ENCODE measurements at places on chromosomes 4 and X.
A peak's percentile ranks its signal among the peaks of the same experiment; 100 is the strongest.

GRCh38 chr4:145679520-145679919, 426 bp upstream of the C4orf51 start:
- H3K27me3 ChIP-seq = no peaks in the 10 kb centered on the region
- DNase-seq = no peak
- H3K4me3 ChIP-seq = no peak overlapping the region
- H3K36me3 ChIP-seq = peaks cover 4% of the 10 kb centered on the region
- H3K27ac ChIP-seq = peak overlapping the region; percentile 76
- peaks cover 15% of the 10 kb centered on the region for H3K4me1 ChIP-seq

DNA sequence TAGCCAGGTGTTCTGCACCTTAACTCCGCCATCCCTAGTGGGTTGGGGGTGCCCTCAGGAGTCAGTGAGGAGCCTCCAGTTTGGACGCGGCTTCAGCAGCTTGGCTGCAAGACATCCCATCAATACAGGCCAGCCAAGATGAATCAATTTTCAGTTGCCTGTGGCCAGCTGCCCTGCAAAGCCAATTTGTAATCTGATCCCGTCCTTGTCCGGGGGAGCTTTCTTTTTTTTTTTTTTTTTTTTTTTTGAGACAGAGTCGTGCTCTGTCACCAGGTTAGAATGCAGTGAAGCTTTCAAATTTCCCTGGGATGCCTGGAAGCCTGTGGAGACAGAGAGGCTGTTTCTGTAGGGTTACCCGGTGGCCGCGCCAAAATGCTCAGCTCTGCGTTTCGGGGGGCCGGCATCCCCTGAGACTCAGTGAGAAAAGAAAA, 192.5 kb downstream of the ASMT start:
- DNase-seq = no peak
- no peaks in the 10 kb centered on the region for H3K36me3 ChIP-seq
- H3K4me3 ChIP-seq = peak overlapping the region; percentile 33

GRCh38 chrX:143466130-143466529, 51.1 kb downstream of the SPANXN3 start:
- no peaks in the 10 kb centered on the region for H3K4me1 ChIP-seq
- H3K4me3 ChIP-seq = no peak overlapping the region
- no peaks in the 10 kb centered on the region for H3K27me3 ChIP-seq
- H3K36me3 ChIP-seq = no peaks in the 10 kb centered on the region
- H3K27ac ChIP-seq = no peak overlapping the region
- DNase-seq = no peak

GRCh38 chrX:112545051-112545450, 134.7 kb downstream of the LHFPL1 start:
- no peaks in the 10 kb centered on the region for H3K36me3 ChIP-seq
- no peak overlapping the region for H3K4me3 ChIP-seq
- peaks cover 8% of the 10 kb centered on the region for H3K27me3 ChIP-seq
- H3K27ac ChIP-seq = no peak overlapping the region

DNA sequence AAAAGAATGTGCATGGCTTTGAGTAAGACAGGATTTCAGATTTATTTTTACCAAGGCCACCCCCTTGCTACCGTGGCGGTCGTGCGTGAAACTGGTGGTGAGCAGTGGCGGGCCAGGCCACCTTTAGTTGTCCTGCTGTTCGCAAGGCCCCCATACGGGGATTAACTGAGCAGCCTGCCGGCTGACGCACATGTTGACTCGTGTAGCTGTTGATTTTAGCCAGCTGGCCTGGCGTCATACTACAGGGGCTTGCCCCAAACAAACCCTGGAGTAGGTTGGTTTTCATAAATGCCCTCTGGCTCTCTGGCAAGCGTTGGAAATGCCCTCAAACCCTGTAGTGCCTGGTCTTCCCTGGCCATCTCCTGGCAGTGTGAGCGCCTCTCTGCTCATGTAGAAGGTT, 28.4 kb downstream of the WFS1 start:
- H3K4me1 ChIP-seq = no peaks in the 10 kb centered on the region
- H3K4me3 ChIP-seq = no peak overlapping the region
- H3K36me3 ChIP-seq = peaks cover 59% of the 10 kb centered on the region
- no peak for DNase-seq
- H3K27ac ChIP-seq = no peak overlapping the region

DNA sequence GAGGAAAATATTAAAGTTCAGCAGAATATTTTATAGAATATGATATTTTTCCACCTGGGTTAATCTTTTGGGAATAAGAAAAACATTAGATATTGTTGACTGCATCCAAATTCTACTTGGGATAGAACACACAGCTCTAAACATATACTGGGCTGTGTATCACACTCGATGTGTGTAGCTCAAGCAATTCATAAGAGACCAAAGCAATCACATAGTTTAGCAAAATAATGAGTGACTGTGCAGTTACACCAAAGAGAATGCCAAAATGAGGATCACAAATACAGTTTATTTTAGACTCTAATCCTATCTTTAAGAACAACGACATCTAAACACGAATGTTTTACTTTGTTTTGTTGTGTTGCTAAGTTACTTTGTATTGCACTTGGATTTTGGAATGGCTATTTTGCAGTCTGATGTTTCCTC, 101.2 kb downstream of the CBR4 start:
- DNase-seq = no peak
- peak overlapping the region; percentile 91 for H3K27ac ChIP-seq
- H3K4me1 ChIP-seq = peaks cover 50% of the 10 kb centered on the region
- no peaks in the 10 kb centered on the region for H3K27me3 ChIP-seq
- H3K36me3 ChIP-seq = peaks cover 46% of the 10 kb centered on the region

DNA sequence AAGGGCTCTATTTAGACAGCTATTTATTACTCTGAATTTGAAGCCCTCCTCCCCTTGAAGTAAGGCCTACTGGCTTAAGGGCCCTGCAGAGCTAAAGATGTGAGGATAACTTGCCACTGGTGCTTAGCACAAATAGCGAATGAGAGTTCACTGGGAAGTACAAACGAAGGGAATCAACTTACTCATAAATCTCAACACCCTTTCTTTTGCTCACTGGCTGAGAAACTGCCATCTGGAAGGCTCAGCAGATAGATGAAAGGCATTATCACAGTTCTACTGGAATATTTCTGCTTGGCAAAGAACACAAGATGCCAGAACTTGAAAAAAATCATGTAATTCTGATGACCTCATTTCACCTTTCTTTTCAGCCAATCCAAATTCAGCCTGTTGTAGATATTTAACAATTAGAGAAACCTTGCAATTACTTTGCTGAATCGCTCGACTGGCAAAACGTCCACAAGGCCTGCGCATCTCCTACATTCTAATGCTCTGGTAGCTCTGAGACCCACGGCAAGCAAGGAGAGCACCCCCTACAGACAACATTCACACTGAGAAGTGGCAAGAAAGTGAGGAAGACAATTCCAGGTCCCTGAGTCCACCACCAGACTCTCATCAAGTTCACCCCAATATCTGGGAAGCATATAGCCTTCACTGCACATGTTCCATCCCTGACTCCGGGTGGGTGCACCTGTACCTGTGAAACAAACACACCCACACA, 27.5 kb downstream of the TSPAN5 start:
- no peak for DNase-seq
- no peaks in the 10 kb centered on the region for H3K27me3 ChIP-seq
- no peak overlapping the region for H3K27ac ChIP-seq
- H3K36me3 ChIP-seq = peaks cover 3% of the 10 kb centered on the region
- peaks cover 64% of the 10 kb centered on the region for H3K4me1 ChIP-seq
- no peak overlapping the region for H3K4me3 ChIP-seq

DNA sequence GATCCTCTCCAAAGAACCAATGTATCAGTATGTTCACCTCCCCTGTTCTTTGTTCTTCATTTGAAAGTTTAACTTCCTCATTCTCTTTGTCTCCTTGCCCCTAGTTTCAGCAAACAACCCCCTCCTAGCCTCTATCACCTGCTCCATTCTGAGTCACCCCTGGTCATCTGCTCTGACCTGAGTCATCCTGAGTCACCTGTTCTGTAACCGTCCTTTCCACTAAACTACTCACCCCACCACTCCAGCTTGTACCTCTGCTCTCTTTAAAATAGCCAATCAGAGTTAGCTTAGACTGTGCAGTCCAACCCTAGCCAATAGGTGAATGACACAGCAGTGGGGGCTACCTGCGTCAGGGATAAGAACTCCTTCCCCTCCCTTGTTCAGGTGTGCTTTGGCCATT, 249.8 kb upstream of the AADAT start:
- H3K4me3 ChIP-seq = no peak overlapping the region
- no peaks in the 10 kb centered on the region for H3K36me3 ChIP-seq
- DNase-seq = no peak
- no peaks in the 10 kb centered on the region for H3K4me1 ChIP-seq
- no peaks in the 10 kb centered on the region for H3K27me3 ChIP-seq
- H3K27ac ChIP-seq = no peak overlapping the region

DNA sequence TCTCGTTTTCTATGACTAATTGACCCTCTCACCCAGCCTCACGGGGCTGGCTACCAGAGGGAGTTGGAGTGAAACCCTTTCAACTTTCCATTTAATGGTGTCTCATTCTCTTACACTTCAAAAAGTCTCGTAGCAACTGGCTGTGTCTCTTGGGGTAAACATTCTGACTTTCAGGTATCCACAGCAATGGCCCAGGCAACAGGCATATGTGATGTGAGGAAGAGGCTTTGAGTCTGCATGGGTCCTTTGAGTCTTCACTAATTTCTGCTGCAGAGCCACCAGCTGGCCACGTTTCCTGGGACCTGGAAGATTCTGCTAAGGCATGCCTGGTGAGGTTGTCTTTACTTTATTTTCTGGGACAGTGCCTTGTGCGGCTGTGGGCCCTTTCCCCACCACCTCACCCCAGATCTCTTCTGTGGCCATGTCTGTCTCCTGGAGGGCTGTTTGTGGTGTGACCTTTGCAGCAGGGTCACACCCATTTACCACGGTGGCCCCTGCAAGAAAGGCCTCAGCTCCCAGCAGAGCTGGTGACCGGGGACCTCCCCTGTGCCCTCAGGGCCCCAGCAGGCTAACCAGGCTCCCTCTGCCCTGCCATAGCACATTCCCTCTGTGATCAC, 112.5 kb upstream of the FRG1 start:
- DNase-seq = no peak
- no peaks in the 10 kb centered on the region for H3K4me1 ChIP-seq
- no peaks in the 10 kb centered on the region for H3K27me3 ChIP-seq
- no peaks in the 10 kb centered on the region for H3K36me3 ChIP-seq

DNA sequence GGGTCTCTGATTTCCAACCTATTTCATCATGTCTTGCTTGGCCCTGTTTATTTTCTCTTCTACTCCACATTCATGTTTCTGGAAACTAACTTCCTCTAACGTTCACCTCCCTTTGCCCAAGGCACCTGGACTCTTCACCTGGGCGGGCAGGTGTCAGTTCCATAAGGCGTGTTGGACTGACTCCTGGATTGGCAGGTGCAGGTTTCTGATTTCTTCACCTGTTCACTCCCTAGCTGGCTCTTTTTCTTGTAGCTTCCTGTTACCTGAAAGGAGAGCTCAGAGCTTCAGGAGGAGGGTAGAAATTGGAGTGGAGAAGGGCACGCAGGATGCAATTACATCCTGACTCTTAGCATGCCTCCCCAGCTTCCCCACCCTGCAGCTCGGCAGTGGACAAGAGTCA, 350.8 kb upstream of the KLF3 start:
- no peak for DNase-seq
- H3K27me3 ChIP-seq = no peaks in the 10 kb centered on the region
- H3K4me3 ChIP-seq = no peak overlapping the region

DNA sequence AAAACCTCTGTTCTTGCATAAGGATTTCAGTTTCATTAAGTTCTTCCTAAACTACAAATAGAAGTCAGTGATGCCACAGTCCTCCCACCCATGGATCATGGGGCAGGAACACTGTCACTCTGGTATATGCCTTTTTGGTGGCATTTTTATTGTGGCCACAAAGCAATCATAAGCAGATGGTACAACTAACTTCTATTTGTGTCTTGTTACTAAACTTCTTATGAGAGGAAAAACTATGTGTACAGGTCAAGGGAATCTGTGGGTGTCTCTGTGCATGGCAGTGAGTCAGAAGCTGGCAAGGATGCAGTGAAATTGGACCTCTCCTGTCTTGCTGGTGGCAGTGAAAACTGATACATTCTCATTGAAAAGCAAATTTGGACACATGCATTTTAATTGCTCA, 245.0 kb upstream of the GPC4 start:
- no peak for DNase-seq
- H3K36me3 ChIP-seq = no peaks in the 10 kb centered on the region
- H3K4me3 ChIP-seq = no peak overlapping the region
- H3K27me3 ChIP-seq = no peaks in the 10 kb centered on the region
- H3K4me1 ChIP-seq = peaks cover 27% of the 10 kb centered on the region
- peak overlapping the region; percentile 42 for H3K27ac ChIP-seq

- H3K27me3 ChIP-seq = no peaks in the 10 kb centered on the region
- no peaks in the 10 kb centered on the region for H3K36me3 ChIP-seq
- H3K27ac ChIP-seq = no peak overlapping the region
- H3K4me1 ChIP-seq = no peaks in the 10 kb centered on the region
- DNase-seq = no peak
Measured at GRCh38 chr4:88144866-88145300, 13.6 kb downstream of the ABCG2 start.

GRCh38 chr4:29972121-29972520, 748.0 kb upstream of the PCDH7 start:
- H3K27me3 ChIP-seq = no peaks in the 10 kb centered on the region
- H3K4me1 ChIP-seq = no peaks in the 10 kb centered on the region
- H3K36me3 ChIP-seq = no peaks in the 10 kb centered on the region

DNA sequence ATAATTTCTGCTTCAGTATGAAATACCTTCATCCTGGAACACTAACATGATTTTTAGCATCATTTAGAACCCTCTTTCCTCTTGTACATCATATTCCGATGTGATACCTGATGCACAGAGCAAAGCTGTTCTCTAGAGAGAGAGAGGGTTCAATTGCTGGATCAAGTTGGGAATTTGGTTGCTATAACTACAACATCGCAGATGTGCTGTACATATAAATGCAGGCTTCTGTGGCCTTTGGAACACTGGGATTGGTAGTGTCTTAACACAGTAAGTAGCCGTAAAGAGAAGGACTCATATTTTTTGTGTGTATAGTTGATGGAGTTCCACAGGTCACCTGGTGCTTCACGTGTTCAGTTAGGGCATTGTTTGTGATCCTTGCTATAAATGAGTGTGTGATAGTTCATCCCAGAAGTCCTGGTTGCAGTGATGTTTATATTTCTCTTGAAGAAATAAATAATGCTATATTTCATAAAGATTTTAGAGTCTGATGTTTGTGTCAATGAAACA, 119.2 kb downstream of the RAPGEF2 start:
- H3K4me1 ChIP-seq = peaks cover 34% of the 10 kb centered on the region
- peaks cover 2% of the 10 kb centered on the region for H3K36me3 ChIP-seq
- no peaks in the 10 kb centered on the region for H3K27me3 ChIP-seq
- no peak overlapping the region for H3K4me3 ChIP-seq
- no peak overlapping the region for H3K27ac ChIP-seq

DNA sequence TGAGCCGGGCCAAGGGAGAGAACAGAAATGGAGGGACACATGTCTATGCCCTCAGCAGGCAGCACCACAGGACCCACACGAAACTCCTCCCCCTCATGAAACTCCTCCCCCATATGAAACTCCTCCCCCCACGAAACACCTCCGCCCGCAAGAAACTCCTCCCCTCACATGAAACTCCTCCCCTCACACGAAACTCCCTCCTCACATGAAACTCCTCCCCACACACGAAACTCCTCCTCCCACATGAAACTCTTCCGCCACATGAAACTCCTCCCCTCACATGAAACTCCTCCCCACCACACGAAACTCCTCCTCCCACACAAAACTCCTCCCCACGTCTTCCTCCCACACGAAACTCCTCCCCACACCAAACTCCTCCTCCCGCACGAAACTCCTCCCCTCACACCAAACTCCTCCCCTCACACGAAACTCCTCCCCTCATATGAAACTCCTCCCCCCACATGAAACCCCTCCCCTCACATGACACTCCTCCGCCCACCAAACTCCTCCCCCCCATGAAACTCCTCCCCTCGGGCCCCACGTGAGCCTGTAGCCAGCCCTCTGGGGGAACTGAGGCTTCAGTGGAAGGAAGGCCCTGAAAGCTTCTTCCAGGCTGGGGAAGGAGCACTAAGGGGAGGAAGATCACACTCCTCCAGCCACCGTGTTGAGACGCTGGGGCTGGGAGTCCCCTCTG, 15.2 kb downstream of the ADRA2C start:
- DNase-seq = no peak
- H3K4me3 ChIP-seq = no peak overlapping the region
- no peak overlapping the region for H3K27ac ChIP-seq
- H3K36me3 ChIP-seq = peaks cover 2% of the 10 kb centered on the region

Measured in chondrocyte (in vitro differentiated cells).